ENCODE measurements at places on chromosomes 3 and 15.
A peak's percentile ranks its signal among the peaks of the same experiment; 100 is the strongest.

- no peak for DNase-seq
Observed at GRCh38 chr3:130738241-130738640, 8.4 kb downstream of the PIK3R4 start.

DNA sequence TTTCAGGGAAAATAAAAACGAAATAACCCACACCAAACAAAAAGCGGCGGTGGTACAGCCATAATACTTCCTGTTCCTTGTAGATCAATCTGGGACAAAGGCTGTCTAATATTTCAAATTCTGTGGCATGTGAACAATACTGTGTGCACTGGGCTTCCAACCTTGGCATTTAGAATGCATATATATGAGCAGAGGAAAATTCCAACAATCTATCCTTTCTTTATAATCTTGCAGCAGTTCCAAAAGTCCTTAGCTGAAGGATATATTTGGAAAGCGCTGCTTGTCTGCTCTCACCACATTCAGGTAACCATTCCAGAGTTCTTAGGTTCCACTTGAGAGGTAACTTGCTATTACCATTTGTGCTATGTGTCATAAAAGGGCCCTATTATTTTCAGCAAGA is 231.8 kb downstream of the RBMS3 start:
- DNase-seq = no peak

DNA sequence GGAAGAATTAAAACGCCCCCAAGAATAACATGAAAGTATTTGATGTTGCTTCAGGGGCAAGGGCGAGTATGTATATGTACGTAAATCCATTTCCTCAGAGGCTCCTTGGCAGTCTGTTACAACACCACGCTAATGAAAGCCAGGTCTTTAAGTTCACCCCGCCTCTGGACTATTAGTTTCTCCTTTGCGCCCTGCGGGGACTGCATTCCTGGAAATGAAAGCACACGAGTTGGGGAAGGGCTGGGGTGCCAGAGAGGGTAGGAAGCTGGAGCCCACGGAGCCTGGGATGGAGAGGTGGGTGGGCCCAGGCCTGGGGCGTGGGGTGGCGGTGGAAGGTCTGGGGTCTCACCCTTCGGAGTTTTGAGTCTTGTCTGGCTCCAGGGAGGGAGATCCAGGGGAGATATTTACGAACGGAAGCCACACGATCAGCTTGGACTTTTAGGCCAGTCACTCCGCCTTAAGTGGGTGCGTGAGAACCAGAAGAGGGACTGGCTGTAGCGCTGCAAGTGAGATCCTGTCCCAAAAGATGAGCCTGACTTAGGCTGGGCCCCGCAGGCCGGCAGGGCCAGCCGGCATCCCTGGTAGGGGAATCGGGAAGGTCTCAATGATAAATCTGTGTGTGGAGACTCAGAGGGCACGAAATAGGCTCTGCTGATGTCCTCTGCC is 1.6 kb upstream of the PLCL2 start:
- no peak for DNase-seq

DNA sequence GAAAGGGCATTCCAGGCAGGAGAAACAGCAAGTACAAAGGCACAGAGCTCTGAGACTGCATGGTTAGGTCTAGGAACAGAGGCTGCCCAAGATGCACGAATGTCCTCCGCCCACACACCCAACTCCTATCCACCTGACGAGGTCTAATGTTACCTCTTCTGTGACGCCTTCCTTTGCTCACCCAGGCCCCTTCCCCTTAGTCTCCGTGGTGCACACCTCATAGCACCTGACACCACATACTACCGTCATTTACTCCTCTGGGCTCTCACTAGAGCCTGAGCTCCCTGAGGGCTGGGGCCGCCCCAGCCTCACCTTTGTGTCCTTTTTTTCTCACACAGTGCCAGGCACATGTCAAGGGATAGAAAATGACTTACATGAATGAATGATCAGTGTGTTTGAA is 31.0 kb upstream of the RASGRF1 start:
- DNase-seq = no peak

DNA sequence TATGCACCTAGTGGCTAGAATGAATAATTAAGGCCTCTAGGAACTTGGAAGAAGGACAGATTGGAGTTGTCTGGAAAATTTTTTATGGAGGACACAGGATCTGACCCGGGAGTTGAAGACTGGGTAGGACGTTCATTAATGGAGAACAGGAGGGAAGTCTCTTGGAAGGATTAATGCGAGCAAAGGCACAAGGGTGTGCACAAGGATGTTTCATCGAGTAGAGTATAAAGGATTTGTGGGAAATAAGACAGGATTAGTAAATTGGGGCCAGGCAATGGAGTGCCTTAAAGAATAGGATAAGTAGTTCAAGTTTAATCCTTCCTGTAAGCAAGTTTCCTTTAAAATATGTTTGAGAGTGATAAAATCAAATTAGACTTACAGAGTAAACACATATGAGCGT is 14.6 kb downstream of the LMOD3 start:
- no peak for DNase-seq

DNA sequence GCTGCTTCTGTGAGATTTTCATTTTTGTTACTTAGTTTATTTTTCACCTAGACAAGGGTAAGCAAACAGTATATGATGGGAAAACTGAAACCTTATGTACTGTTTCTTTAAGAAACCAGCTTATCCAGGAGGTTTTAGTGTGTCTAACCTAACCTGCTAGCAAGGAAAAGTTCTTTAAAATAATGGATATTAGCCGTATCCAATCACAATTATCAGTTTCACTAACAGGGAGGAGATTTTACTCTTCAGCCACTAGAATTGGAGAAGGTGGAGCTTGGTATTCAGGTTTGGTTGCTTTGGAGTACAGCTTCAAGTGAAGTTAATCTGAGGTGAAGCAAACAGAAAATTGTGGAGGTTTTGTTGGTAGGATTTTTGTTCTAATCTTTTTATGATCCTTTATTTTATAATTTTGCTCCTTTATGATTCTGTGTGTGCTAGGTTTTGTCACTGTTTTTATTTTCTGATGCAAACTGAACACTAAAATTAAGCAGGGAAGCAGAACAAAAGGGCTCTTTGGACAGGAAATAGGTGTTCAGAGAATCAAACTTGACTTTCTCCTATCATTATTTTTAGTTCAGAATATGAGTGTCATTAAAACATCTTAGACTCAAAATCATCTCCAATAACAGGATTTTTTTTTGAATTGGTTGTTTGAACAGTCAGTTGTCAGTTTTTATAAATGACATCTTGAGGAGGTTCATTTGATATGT is 13.0 kb downstream of the ZFAND6 start:
- peak; percentile 90 for DNase-seq

Measured in RCC 7860 (cell line).